Fibroblast of the aortic adventitia (primary cell): ENCODE measurements at places on chromosomes 5 and 9.

GRCh38 chr9:112332977-112333638, at the start of gene PTBP3:
Gene PTBP3, minus strand, starts transcription at chr9:112333619. Its CDS starts 35,754 bp downstream, at chr9:112297865.
- DNase-seq = peak; percentile 48

DNA sequence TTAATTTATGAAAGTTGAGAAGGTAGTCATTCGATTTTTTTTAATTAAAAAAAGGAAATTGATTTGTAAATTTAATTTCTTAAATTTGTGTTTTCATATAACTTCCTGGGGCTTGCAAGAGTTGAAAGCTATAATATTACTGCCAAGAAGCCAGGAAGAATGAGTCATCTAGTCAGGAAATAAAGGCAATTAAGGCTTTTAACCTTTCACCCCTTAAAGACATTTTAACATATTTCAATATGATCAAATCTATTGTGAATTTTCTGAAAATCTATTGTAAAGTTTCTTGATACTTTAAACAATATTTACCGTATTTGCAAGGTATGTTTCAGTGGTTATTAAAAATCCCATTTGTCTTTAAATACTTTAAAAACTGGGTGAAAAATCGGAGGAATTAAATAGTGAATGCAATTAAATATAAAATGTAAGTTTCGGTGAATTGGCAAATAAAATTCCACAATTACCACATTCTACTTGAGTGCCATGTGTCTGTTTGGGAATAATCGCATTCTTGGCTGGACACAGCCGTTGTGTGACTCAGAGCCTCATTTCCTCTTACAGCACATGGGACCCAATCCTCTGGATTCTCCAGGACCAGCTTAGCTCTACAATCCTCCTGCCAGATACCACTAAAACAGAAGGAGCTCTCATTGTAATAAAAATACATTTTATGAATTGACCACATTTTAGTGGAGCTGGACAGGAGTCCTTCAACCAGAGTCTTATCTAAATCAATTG, 310.7 kb downstream of the HCN1 start:
- peak; percentile 0 for DNase-seq

- no peak for DNase-seq
These were observed 358.8 kb downstream of the MAN2A1 start for GRCh38 chr5:110048491-110048890.

DNA sequence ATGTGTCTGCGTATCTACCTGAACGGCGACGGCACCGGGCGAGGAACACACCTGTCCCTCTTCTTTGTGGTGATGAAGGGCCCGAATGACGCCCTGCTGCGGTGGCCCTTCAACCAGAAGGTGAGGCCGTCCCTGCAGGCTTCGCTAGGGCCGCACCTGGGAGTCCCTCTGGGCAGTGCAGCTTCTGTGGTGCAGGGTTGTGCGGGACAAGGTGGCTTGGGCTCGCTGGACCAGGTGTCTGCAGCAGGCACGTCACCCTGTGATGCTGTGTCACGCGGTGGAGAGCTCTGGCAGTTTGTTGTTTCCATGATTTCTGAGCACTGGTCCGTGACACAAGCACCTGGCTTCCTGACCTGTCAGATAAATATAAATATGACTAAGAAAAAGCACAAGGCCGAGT, 20.7 kb downstream of the FBXW5 start:
- DNase-seq = no peak

GRCh38 chr5:75690669-75691068, 26.6 kb downstream of the POC5 start:
- no peak for DNase-seq

DNA sequence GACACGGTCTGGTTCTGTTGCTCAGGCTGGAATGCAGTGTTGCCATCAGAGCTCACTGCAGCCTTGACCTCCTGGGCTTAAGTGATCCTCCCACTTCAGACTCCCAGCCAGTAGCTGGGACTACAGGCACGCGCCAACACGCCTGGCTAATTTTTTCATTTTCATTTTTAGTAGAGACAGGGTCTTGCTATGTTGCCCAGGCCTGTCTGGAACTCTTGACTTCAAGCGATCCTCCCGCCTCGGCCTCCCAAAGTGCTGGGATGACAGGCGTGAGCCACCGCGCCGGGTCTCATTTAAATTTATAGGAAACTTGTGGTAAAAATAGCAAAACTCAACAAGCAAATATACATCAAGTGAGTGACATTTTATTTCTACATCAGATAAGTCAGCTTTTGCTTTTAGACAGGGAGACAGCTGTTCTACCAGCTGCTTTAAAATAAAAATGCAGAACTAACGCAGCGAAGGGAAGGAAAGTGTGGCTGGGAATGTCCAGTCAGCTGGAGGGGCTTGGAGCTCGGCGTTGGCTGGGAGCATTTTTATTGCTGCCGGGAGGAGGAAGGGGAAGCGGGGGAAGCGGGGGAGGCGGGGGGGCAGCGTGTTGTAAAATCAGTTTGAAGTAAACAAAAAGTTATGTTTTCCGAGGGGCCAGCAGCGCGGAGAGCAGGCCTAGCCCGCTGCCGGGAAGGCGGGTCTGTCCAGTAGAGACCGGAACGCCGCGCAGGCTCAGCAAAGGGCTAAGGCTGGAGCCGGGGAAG, 707 bp upstream of the ZFYVE16 start:
- no peak for DNase-seq

DNA sequence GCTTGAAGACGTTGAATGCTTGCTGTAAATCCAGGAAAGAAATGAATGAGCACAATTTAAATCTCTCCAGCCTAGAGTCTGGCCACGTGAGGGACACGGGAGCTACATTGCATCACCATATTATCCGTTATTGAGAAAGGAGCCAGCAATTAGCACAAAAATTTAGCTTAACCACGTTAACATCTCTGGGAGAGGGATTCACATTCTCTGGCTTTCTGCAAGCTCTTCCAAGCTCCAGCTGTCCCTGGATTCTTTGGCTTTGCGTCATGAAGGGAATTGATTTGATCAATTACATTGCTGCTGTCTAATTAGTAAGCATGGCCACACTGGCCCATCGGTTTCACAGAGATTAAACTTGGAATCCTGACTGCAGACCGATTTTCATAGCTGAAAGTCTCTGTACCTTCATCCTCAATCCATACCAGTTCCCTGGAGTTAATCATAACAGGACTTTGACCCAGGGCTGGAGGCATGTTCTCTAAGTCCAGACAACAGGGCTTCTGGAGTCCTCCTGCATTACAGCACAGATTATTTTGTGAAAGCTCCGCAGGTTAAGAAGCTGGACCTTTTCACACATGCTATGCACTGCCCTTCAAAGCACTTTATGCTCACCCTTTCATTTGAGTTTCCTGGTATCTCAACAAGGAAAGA, 31.6 kb downstream of the ADRA1B start:
- DNase-seq = peak; percentile 13

DNA sequence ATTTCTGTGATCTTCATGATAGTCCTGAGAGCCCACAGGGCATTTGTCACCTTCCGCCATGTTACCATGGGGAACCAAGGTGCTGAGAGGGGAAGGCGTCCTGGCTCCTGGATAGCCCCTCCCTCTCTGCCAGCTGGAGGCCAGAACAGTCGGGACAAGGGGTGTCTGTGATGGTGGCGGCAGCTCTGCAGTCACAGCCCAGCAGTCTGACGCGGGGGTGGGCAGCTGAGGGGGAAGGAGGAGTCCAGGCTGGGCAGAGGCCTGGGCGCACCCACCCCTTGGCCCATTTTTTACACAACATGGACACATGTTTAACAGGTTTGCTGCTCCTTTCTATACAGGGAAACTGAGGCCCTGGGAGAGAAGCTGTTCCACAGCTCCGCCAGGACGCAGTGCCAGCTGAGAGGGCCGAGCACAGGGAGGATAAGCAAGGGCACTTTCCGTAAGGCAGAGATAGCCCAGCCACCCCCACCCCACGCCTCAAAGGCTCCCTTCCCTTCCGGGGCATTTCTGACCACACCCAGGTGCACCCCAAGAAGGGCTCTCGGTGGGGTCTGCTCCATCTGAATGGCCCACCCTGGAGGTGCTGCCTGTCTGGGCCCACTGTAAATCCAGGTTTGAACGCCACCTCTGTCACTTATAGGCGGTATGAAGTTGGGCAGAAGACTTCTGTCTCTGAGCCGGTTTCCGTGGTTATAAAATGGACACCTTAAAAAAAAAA, 17.1 kb downstream of the LRRC8A start:
- DNase-seq = no peak

DNA sequence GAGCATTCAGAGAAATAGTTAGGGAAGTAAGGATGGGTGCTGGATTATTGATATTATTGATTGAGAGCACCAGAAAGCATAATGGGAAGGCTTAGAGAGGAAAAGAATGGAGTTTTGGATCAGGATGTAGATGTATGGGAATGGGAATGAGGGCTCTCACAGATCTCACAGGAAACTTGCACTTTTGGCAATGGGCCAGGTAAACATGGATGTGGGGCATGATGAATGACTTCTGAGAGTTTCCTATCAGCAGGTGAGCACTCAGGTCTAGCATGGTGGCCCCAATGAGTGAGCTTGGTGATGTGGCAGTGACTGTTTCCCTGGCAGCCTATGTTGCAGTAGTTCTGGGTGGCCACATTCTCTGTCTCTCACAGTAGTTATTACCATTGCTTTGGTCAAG, 283.8 kb downstream of the FBXL7 start:
- no peak for DNase-seq

DNA sequence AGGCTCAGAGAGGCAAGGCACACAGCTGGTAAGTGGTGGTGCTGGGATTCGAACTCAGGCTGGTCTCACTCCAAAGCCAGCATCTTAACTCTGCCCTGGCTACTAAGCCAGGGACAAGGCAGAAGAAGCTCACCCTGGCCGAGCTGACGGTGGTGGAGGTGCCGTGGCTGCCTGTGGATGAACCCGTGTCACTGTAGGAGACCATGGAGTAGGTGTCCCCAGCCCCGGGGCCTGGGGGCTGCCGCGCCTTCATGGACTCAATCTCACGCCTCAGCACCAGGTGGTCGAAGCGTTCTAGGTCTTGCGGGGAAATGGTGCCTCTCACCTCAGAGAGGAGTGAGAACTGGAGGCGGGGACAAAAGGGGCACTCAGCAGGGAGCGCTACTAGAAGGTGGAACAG, 35.4 kb upstream of the AKNA start:
- DNase-seq = no peak

DNA sequence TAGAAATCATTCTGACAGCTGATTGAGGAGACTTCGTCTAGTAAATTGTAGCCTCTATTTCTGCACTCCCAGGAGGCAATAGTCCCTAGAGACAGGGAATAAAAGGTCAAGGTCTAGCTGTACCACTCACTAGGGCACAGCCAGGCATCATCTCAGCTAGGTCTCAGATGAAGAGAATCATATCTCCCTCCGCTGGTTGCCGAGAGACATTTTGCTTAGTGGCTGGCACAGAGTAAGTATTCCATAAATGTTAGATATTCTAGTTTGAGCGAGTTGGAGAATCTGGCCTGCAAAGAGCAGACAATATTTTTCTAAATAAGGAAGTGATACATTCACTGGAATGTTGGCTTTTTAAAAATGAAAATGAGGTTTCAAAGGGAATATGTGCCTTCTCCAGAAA, 180.4 kb upstream of the ACTBL2 start:
- peak; percentile 47 for DNase-seq

GRCh38 chr5:377326-377981, 55.9 kb downstream of the AHRR start:
- no peak for DNase-seq

DNA sequence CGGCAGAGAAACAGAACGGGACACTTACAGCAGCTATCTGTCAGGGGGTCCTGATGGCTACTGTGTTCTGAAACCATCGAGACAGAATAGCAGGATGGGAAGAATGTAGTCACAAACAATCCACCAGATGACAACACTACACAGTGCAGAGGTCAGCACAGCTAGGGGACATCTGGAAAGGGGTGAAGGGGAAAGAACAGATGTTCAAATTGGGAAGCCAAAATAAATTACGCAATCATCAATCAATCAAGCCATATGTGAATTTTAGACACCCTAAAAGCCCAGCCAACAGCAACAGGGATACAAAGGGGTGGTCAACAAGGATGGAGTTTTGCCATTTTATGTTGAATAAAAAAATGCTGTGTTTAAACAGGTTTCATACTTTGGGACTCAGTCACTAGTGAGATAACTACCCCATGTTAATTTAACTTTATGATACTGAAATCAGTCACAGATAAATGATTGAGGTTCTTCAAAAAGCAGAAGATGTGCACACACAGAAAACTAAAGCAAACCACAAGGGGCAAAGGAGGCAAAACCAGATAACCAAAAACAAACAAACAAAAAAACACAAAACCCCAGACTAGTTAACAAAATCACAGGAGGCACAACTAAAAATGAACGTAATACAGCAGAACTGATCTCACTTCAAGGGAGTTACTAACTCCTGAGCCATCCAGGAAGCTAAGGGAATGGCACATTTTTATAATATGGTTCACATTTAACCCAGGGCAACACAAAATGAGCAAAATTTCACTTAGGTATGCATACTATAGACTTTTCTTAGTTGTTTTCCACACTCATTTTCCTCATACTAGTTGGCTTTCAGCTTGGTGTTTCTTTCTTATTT, 65.9 kb downstream of the HABP4 start:
- peak; percentile 66 for DNase-seq

- peak; percentile 92 for DNase-seq
These were observed 2.9 kb downstream of the OR2S2 start for GRCh38 chr9:35954942-35955546.

DNA sequence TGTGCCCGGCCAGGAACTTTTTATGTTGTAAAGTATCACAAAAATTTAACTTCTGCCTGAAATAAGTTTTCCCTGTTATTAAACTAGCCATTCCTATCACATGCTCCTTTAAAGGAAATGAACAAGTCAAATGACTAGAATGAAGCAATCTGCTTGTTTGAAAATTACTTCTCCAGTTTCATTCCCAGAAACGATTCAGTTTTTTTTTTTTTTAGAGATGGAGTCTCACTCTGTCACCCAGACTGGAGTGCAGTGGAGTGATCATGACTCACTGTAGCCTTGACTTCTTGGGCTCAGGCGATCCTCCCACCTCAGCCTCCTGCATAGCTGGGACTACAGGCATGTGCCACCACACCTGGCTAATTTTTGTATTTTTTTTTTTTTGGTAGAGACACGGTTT, 13.3 kb upstream of the GNG10 start:
- no peak for DNase-seq

- DNase-seq = peak; percentile 86
These were observed 214.4 kb downstream of the NXNL2 start for GRCh38 chr9:88749420-88749819.

GRCh38 chr5:22651355-22651754, 201.8 kb downstream of the CDH12 start:
- DNase-seq = no peak

- DNase-seq = no peak
These were observed 62.5 kb upstream of the PTPN3 start for GRCh38 chr9:109560470-109561132.

DNA sequence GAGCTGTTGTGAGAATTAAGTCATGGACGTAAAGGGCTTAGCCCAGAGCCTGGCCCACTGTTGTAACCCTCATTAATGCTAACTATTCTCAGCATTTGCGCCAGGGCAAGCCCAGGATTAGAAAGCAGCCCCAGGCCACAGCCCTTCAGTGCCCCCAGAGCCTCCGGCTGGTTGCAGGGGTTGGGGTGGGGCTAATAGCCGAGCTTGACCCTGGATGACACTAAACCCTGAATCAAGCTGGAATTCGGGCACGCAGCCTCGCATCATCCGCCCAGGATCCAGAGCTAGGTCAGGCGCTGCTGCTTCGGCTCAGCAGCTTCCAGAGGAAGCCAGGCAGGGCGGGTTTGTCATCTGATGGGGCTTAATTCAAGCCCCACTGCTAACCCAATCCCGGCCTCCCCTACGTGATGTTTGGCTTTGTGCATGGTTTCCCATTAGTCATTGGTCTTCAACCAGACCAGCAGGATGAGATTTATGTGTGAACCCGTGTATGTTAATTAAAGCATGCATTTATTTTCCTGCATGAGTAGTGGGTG, 1.2 kb upstream of the MEGF9 start:
- peak; percentile 82 for DNase-seq

GRCh38 chr5:113824307-113824706, 310.8 kb downstream of the YTHDC2 start:
- DNase-seq = no peak

- DNase-seq = no peak
These were observed 29.5 kb upstream of the SPIN1 start for GRCh38 chr9:88358723-88359122.
